ENCODE measurements at places on chromosomes 1 and 21. TPM values are rescaled to one million over a fixed set of nuclear protein-coding genes. Genes with fewer than 3 reads are reported as not detected.
A peak's percentile ranks its signal among the peaks of the same experiment; 100 is the strongest.

The RNF186 gene
- total RNA-seq = not detected

- no peak for DNase-seq
Observed at GRCh38 chr1:117416004-117416403, 48.8 kb downstream of the MAN1A2 start.

The GUCA2B gene
- not detected for total RNA-seq

DNA sequence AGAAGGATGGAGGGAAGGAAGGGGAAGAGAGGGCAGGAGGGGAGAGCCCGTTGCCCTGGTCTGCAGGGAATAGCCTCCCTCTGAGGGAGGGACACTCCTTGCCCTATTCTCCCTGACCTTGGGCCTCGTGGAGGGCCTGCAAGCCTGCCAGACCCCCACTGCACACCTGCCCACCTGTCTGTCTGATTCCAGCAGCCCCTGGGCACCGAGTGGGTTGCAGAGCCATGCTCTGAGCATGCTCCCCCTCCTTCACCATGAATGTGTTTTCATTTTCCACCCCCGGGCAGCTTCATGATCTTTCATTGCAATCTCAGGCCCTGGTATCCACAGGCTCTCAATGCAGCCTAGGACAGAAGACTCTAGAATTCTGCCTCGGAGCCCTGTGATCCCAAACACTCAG, 5.1 kb upstream of the NPHP4 start:
- DNase-seq = no peak

- DNase-seq = no peak
Observed at GRCh38 chr1:2394761-2395160, 3.1 kb downstream of the RER1 start.

- no peak for DNase-seq
Observed at GRCh38 chr1:235169986-235170385, 8.9 kb upstream of the RBM34 start.

The NUAK2 gene
- 12.4 TPM for total RNA-seq

The LENEP gene
- total RNA-seq = not detected

DNA sequence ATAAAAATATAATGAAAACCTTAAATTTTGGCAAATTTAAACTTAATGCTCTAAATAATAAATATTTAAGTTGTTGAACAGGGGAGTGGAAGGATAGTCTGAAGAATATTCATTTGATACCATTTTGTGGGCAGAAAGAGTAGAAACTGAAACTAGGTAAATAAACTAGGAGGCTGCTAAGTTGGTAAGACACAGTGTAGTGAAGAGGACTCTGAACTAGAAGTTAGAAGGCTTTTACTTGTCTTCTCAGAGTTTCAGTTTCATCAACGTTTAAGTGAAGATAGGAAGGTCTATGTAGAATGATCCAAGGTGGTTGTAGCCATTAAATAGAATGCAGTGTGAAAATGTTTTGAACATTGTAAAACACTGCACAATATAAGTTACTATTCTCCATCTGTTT, 516.9 kb downstream of the AMY1C start:
- DNase-seq = no peak

GRCh38 chr1:48039088-48040054, 42.2 kb upstream of the TRABD2B start:
- peak; percentile 69 for DNase-seq

The KIAA0040 gene
- 4.7 TPM for total RNA-seq

DNA sequence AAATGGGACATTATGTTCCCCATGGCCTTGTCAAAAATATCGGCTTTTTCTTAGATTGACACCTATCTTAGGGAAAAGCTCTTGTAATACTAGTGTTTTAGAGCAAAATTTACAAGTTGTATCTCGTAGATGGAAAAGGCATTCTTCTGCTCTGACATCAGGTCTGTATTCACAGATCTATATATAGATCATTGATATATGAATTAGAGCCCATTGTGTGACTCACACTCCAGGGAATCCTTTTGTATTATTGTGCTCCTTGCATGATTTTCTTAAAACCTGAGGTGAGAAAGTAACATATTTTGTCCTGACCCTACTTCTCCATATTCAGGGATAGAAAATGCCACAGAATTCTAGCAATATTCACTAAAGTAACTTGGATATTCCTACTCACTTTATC, 1160.8 kb upstream of the B3GALT2 start:
- no peak for DNase-seq

- no peak for DNase-seq
Observed at GRCh38 chr1:32771561-32772280, 45.4 kb downstream of the YARS1 start.

The OR2T29 gene
- not detected for total RNA-seq

- no peak for DNase-seq
Observed at GRCh38 chr1:206872139-206872538, 6.7 kb downstream of the IL20 start.

The TBX15 gene
- 5.1 TPM for total RNA-seq

- DNase-seq = no peak
Observed at GRCh38 chr1:186099336-186100104, 275.5 kb downstream of the TPR start.

GRCh38 chr1:162631546-162632191, 595 bp upstream of the DDR2 start:
- peak; percentile 57 for DNase-seq

DNA sequence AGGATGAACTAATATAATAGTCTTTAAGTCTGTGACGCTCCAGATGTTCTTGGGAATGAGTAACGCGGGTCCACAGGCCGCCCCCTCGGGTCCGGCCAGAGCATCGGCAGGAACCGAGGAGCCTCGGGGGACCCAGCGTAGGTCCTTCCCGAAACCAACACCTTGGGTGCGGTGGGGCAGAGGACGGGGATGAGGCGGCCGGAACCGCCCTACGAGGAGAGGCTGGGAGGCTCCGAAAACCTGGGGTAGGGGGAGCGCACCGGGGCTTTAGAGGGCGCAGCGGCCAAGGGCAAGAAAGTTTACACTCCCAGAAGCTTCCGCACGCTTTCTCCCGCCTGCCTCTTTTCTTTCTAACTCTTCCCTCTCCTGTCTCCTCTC, 7.1 kb downstream of the DMRTA2 start:
- DNase-seq = no peak

The PRDM16 gene
- total RNA-seq = 3.1 TPM
